ENCODE measurements at places on chromosomes 5 and 9.

- no peak for DNase-seq
Observed at GRCh38 chr5:37198842-37199241, 50.3 kb downstream of the CPLANE1 start.

DNA sequence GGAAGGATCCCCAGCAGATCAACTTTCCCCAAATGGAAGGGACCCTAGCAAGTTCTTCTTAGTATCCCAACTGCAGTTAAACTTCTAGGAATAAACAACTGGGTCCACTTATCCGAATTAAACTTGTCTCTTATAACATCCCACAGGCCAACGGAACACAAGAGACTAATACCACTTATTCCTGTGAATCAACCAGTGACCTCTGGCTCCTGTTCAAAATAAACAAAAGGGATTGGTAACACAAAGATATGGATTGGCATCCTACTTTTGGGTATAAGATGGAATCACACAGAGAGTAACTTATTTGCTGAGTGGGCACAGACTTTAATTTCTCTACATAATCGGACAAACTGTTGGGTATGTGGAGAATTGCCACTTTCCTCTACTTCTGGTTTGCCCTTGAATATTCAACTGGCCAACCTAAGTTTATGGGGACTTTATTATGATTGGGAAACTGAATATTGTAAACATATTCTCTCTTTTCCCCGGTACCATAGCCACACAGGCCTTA lies 12.4 kb upstream of the PAIP1 start:
- no peak for DNase-seq

- no peak for DNase-seq
Observed at GRCh38 chr5:32325062-32325461, 12.3 kb upstream of the MTMR12 start.

DNA sequence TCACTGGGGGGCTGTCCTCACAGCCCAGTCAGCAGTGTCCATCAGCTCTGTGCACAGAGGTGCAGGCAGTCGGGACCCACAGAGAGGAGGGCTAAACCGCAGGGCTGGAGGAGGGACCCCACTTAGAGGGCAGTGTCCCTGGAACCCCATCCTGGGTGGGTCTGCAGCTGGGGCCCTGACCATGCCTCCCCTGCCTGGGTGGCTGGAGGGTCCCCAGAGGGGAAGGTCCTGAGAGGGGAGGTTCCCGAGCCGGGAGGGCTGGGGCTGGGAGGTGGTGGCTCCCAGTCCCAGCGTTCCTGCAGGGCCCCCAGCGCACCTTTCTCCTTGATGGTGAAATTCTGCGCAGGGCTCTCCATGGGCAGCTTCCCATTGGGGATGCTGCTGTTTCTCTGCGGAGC lies 32.7 kb downstream of the EXOC3 start:
- DNase-seq, result no peak

- no peak for DNase-seq
Observed at GRCh38 chr5:66113160-66113559, 30.9 kb upstream of the SREK1 start.

- no peak for DNase-seq
Observed at GRCh38 chr5:181215997-181216989, 6.8 kb upstream of the TRIM41 start.

- DNase-seq, result no peak
Observed at GRCh38 chr9:126113756-126114408, 212.7 kb upstream of the MVB12B start.

GRCh38 chr5:141040093-141040770 lies 10.9 kb upstream of the PCDHB1 start:
- DNase-seq, result no peak

DNA sequence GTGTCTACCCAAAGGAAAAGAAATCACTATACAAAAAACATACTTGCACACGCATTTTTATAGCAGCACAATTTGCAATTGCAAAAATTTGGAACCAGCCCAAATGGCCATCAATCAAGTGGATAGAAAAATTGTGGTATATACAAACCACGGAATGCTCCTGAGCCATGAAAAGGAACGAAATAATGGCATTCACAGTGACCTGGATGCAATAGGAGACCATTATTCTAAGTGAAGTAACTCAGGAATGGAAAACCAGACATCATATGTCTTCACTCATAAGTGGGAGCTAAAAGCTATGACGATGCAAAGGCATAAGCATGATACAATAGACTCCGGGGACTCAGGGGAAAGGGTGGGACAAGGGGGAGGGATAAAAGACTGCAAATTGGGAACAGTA lies 78.4 kb downstream of the ENC1 start:
- DNase-seq, result no peak

- no peak for DNase-seq
Observed at GRCh38 chr9:75235632-75236031, 147.3 kb downstream of the OSTF1 start.

DNA sequence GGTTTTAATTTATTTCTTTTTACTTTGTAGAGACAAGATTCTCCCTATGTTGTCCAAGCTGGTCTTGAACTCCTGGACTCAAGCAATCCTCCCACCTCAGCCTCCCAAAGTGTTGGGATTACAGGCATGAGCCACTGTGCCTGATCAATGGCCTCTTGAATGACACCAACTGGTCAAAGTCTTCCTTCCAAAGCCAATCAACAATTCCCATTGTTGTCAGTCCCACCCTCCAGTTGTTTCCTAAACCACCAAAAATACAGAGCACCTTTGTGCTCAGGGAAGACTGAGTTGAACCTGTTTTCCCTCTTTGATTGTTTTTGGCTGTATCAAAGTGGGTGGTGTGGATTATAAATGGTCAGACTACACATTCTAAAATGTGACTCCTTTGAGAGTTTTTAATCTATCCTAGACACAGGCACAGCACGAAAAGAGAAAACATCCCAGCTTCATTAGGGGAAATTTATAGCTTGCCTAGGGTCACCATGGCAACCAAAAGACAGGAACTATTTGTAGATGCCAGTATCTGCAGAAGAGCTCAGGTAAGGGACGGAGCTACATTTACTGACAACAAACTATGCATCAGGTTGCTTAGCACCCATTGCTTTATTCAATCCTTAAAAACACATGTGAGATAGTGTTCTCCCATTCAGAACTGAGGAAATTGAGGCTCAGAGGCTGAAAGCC lies 27.6 kb upstream of the ATP6V1G1 start:
- no peak for DNase-seq

DNA sequence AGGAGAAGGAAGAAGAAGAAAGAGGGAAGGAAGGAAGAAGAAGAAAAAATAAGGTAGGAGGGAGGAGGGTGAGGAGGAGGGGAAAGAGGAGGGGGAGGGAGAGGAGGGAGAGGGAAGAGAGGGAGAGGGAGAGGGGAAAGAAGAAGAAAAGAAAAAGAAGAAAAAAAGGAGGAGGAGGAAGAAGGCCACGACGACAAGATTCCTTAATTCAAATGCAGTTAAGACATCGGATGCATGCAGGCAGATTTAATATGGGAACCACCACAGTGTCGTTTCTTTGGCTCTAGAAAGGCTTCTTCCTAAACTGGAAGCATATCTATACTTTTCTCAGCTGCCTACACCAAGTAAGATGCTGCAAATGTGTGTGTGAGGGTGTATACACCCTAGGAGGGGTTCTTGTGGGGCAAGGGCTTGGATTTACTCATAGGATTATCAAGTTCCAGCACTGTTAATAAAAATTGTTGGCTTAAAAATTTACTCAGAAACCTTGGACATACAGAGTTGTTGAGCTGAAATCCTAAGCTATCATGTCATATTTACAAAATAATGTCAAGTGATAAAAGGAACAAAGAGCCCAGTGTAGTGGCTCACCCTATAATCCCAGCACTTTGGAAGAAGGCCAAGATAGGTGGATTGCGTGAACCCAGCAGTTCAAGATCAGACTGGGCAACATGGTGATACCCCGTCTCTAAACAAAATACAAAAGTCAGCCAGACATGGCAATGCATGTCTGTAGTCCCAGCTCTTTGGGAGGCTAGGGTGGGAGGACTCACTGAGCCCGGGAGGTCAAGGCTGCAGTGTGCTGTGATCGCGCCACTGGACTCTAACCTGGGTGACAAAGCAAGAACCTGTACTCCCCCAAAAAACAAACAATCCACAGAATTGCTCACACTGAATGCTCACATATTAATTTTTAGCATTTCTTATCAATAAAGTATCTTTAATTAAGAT lies 108.5 kb downstream of the UBAP2 start:
- DNase-seq, result no peak

DNA sequence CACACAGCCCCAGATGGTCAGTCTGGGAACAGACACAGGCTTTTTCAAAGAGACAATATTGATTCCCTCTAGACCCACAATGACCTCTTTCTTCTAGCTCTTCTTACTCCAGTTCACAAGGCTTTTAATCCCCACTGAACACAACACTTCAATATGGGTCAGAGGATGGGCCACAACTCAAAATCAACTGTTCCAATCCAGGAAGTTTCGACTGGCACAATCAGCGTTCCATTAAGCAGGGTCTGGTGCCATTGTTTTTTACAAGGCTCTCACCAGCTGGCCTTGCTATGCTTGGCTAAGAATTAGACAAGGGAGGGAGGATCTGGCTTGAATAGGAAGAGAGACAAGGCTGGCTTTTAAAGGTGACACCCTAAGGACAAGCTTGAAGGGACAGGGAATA lies 199.4 kb upstream of the SLC24A2 start:
- no peak for DNase-seq

DNA sequence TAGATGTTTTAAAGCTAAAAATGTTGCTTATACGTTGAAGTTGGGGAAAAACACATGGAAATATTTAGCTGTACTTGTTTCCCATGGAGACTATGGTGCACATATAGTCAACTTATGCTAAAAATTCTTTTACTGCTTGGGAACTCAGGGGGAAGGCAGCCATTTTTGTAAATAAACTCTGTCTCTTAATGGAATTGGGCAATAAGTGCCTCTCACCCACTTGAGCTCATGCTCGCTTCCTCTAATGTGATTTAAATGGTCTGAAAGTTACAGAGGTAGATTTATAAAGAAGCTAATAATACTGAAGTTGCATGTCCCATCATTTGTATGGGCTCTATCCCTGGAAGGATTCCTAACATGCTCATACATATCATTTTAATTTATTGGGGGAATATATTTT lies 523.8 kb downstream of the RASEF start:
- DNase-seq, result no peak

DNA sequence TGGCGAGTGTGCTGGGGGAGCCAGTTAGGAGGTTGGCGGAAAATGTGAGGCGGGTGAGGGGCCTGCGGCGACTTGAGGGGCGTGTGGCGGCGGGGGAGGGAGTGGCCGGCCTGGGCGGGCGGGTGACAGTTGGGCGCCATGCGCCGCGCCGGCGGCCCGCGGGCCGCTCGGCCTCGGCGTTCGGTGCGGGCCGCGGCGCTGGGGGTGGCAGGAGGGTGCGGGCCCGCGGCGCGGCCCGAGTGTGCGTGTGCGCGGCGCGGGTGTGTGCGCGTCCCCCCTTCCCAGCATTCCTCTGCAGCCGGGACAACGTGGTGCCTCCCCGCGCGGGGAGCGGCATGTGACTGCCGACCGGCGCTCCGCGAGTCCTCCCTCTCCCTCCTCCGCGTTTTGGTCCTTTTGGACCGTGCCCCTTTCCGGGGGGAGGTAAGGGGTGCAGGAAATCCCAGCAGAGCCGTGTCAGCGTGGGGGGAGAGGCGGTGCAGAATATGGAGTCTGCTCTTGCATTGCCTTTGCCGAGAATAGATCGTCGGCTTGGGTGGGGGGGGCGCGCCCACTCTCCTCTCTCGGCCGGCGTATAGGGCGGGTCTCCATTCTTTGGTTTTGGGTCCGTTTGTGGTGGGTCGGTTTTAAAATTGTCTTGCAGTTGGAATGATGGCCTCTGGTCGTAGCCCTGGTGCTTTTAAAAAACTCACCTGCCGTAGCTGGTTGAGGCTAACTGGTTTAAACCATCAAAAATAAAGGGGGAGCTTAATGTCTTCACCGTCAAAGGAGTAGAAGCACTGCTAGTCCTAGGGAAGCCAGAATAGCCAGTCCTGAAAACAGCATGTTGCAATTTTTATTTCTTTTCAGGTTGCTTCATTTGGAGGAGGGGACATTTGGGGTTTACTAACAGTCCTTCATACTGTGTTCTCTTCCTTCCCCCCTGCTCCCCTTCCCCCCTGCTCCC lies 2.0 kb downstream of the LARP1 start:
- peak; percentile 32 for DNase-seq

GRCh38 chr5:58794875-58795274 lies 212.0 kb downstream of the RAB3C start:
- DNase-seq, result no peak

DNA sequence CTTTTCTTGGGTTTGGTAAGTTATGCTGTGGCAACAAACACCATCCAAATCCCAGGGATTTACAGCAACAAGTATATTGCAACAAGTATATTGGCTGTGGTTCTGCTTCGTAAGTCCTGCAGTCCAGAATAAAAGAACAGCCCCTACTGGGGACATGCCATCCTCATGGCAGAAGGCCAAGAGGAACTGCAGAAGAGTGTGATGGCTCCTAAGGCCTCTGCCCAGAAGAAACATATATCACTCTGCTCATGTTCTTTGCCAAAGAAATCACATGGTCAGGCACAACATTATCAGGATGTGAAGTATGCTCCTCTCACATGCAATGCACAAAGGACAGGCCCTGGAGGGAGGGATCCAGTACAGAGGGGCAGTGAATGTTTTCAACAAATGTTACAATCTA lies 159.6 kb upstream of the TAS2R1 start:
- DNase-seq, result no peak

DNA sequence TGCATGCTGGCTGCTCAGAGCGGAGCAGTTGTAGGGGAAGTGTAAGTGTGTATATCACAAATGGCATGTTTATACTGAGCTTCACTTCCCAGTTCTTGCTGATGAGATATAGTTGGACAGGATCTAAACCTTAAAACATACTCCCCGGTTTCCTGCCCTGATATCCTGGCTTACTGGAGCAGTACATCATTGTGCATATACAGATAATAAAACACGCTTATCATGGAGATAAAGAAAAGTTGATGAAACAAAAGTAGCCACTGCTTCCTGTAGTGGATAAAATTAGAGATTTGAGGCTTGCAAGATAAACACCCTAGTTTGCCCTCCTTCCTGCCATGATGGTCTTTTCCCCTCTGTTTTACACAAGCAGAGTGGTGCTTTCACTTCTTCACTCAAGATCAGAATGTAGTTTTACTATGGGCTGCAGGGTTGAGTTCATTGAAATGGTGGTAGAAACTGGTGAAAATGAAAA lies 15.0 kb downstream of the NPR3 start:
- DNase-seq, result no peak

DNA sequence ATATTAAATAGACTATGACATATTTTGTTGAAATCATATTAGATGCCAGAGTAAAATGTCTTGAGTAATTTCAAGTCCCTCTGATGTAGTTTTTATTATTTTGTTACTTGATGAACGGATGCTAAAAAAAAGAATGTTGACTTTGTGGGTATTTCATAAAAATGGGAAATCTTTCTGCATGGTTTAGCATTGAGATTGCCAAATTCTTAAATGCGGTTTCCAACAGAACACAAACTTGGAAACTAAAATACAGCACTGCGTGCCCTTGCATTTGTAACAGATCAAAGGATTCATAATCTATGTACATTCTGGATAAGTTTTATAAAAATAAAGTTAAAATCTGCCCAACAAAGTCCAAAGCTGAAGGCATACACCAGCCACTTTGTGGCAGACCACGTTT lies 425.5 kb upstream of the DAB2 start:
- DNase-seq, result no peak

GRCh38 chr9:76818271-76818670 lies 54.0 kb downstream of the PCA3 start:
- no peak for DNase-seq

- no peak for DNase-seq
Observed at GRCh38 chr5:57441557-57441956, 41.1 kb downstream of the ACTBL2 start.

Data from T-helper 9 cell (primary cell).